PC-3 (cell line): ENCODE measurements at places on chromosomes 1 and 21.

- DNase-seq: peak; percentile 78
Observed at GRCh38 chr1:17550729-17551584, 11.5 kb downstream of the ARHGEF10L start.

DNA sequence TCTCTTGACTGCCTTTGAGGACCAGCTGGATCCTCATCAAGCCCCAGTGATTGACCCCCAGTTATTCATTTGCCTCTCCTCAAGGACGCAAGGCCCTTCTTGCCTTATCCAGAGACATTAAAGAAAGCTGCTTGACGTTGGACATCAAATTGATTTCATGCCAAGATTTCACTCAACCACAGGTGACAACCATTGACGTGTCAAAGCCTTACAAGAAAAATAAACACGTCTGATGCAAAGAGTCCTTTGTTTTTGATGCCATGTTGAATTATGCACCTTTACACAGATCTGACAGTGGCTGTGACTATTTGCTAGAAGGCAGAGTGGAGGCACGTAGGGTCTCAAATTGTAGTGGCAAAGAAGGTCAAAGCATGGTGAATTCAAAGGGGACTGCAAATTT is 666.2 kb upstream of the CAMK1G start:
- peak; percentile 89 for DNase-seq

DNA sequence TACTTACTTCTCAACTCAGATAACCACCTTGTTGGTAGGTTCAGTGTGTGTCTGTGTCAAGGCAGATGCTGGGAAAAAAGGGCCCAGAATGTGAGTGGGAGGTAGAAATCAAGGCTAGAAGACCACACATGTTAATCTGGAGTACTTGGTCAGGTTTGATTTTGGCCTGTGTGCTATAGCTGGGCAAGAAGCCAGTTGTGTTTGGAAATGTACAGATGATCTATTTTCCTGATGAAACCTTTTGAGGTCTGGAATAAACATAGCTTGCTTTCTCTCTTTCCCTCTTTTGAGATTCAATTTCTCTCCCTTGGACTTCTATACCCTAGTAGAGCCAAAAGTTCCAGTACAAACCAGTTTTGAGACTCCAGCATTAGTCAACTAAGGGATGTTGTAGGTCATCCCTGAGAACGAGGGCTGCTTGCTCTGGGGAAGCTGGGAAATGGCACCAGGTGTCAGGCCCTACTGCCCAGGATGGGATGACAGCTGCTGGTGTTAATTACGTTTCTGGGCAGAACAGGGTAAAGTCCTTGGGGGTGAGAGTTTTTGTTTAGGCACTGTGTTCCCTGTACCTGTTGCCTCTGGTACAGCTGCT is 15.8 kb downstream of the MAPKAPK2 start:
- no peak for DNase-seq

- DNase-seq: no peak
Observed at GRCh38 chr1:68623700-68624099, 126.8 kb upstream of the DEPDC1 start.

DNA sequence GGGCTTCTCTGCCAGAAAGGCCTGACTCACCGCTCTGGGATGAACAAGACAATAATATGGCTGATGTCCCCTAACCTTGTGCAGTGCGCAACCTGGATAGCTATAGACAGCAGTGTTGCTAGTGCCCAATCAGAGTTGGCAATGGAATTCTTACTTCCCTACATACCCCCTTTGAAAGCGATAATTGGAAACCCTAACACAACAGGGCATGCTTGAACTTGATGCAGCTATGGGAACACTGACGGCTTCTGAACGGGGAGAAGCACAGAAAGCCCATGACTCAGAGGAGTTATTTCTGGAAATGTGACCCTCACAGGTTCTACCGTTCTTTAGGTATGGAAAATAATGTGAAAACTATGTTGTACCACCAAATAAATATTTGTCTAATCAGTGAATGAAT is 200.6 kb downstream of the TRABD2B start:
- no peak for DNase-seq

GRCh38 chr1:24191860-24192259 is 4.8 kb upstream of the IFNLR1 start:
- peak; percentile 88 for DNase-seq

- no peak for DNase-seq
Observed at GRCh38 chr1:190688096-190688495, 210.4 kb upstream of the BRINP3 start.

GRCh38 chr1:185315445-185316071 is 1.5 kb downstream of the IVNS1ABP start:
- no peak for DNase-seq

DNA sequence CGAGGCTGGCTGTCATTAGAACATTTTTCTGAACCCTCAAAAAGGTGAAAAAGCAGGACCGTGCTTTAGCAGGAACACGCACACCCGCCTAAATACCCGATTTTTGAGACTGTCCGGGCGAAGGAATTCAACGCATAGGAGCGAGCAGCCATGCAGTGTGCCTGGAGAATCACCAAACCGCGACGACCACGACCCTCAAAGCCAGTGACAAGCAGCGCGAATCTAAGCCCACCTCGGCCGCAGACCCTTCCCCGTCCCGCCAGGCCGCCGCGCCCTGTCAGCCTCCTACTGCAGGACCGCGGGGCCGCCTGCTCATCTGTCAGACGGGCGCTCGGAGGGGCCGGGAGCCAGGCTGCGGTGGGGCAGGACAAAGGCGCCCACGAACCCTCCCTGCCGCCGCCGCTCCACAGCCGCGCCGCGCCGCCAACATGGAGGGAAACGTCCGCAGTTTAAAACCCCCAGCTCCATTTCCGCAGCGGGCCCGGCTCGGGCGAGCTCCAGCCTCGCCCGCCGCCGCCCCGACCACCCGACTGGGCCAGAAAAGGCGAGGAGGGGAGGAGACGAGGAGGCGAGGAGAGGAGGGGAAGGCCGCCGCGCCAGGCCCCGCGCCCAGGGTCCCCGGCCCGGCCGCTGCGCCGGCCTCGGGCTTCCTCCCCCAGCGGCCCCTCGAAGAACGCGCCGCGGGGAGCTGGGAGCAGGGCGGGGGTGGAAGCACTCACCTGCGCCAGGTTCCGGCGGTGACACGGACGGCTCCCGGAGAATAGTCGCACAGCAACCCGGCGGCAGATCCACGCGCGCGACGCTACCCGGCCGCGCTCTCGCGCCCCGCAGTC is at the start of gene LBR:
Gene LBR, minus strand, starts transcription at position 804 of the 833 bp plus-strand sequence. CDS start 3,963 bp downstream, outside the sequence.
- DNase-seq: peak; percentile 43

DNA sequence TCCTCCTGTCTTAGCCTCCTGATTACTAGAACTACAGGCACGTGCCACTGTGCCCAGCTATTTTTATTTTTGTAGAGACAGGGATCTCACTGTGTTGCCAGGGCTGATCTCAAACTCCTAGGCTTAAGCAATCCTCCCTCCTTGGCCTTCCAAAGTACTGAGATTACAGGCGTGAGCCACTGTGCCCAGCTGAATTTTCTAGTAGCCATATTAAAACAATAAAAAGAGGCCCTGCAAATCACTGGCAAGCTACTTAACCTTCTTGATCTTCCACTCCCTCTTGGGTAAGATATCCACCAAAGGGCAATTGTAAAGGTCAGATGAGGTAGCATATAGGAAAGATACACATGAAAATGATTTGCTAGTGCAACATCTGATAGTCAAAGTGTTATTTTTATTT is 65.6 kb upstream of the SRSF10 start:
- DNase-seq: no peak

DNA sequence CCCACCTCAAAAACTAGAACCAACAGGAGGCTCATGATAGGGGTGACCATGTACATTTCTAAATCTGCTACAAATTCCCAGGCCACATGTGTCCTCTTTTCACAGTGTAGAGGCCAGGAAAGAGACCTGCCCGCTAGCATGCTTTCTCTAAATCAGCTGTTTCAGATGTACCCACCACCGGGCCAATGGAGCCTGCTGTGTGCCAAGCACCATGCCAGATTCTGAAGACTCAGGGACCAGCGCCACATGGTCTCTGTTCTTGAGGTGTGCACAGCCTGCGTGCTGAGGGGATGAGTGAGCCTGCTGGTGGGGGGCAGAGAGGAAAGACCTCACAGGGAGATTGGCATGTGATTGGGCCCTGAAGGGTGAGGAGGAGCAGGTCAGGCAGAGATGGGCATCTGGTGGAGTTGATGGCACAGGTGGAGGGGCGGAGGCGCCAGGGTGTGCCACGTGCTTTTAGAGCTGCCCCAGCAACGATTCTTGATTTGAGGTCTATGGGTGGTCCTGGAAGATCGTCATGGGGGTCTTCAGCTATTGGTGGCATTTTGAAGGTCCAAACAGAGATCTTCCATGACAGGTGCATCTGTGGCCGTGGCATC is 485.1 kb upstream of the VAMP3 start:
- DNase-seq: no peak

GRCh38 chr1:233057836-233058235 is 107.4 kb downstream of the NTPCR start:
- DNase-seq: no peak

DNA sequence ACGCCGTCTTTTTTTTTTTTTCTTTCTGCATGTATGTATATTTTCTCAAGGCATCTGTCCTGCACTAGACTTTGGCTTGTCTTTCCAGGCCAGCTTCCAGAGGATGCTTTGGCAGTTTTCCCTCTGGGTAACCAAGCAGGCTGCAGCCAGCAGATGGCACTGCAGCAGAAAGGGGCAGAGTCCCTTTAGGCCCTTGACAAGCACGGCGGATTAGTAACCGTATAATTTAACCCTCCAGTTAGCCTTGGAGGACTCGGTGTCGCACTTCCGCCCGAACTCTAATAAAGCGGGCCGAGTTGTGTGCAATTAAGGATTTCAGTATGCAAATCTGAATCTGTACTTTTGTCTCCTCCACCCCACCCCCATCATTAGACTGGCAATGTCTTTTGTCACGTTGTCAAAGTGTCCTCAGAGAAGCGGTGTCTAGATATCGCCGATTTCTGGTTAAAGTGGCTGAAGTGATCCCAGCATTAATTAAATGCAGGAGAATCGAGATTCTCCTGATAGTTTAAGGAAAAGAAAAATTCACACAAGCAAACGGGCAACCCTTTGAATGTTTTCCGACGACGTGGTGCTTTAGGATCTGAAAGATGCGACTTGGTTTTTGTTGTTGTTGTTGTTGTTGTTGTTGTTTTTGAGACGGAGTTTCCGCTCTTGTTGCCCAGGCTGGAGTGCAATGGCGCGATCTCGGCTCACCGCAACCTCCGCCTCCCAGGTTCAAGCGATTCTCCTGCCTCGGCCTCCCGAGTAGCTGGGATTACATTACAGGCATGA is 1.1 kb upstream of the TMEM167B start:
- DNase-seq: peak; percentile 94

GRCh38 chr21:42063191-42063570 is 7.9 kb upstream of the UMODL1 start:
- no peak for DNase-seq

GRCh38 chr1:96764469-96764868 is 42.9 kb downstream of the PTBP2 start:
- DNase-seq: no peak

DNA sequence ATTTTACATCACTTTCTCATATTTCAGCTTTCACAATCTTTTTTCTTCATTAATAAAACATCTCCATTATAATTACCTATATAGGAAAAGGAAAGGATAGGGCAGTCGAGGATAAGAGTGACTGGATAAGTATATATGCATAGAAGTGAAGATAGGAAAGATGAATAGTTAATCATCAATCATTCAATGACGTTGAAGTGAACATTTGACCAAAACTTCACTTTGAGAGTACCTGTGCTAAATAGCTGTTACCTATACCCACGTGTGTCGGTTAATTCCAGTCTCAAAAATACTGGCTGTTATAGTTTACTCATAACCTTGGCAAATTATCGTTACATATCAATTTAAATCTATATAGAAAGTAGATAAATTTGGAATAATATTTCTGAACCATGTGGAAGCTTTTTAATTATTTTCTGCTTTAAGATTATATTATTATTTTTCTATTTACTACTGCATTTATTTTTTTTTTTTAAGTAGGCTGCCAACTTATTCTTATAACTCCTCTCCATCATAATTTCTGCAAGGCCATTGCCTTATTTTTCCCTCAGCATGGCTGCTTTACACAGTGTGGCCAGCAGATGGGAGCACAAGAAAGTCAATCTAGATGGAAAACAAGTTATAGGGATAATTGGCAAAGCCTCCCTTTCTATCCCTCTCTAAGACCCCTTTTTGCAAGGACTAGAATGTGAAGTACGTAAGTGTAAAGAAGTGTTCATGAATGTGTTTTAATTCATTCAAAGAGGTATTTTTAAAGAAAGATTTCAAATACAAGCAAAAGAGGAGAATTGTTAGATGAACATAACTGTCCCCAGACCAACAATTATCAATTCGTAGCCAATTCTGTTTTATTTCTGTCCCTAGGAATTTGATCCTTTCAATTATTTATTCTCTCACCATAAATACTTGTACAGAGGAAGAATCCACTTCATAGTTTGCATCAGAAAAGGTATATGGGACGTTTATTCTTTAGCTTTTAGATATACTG is 290.4 kb downstream of the KCNT2 start:
- peak; percentile 49 for DNase-seq

GRCh38 chr21:31813862-31814261 is 59.0 kb upstream of the HUNK start:
- DNase-seq: no peak

- DNase-seq: no peak
Observed at GRCh38 chr1:51719146-51719545, 102.3 kb downstream of the OSBPL9 start.

DNA sequence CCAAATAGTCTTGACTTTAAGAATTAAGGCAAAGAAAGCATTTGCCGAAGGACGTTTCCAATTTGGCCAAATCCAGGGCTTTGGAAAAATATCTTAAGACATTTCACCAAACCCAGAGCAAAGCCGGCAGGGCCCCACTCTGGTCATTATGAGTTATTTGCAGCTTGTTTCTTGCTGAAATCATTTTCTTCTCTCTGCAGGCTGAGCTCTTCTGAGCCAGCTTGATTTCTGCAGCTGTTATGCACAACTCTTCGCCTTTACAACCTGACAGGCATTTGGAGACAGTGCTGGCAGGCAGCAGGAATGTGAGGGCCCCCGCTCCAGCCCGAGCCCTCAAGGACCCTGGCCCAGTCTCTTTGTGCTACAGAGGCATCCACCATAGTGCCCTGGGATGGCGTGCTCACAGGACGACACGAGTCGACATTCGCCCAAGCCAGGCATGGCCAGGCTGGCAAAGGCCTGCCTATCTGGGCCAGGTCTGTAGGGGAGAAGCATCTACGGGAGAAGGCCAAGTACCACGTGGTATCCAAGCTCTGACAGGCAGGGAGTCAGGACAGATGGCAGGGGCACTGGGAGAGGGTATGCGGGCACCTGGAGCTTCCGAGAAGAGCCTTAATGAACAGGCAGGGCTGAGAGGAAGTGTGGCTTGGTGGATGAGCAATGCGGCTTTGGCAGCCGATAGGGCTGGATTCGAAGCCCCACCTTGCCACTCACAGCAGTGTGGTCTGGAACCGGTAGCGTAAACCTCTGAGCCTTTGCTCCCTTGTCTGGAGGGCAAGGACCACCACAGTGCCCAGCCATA is 32.3 kb downstream of the SYF2 start:
- no peak for DNase-seq

GRCh38 chr1:98398092-98398491 is 263.4 kb upstream of the SNX7 start:
- DNase-seq: no peak
